ENCODE measurements at places on chromosomes 1 and 21. TPM values are rescaled to one million over a fixed set of nuclear protein-coding genes. Genes with fewer than 3 reads are reported as not detected.

The AGTRAP gene
- total RNA-seq = 74.0 TPM

The LIN28A gene
- not detected for total RNA-seq

The MSH4 gene
- total RNA-seq = not detected

The RCSD1 gene
- total RNA-seq = not detected

GRCh38 chr1:46315669-46316403 lies 12.3 kb downstream of the UQCRH start:
- no peak for DNase-seq

- DNase-seq = no peak
These were observed 46.6 kb downstream of the LYST start for GRCh38 chr1:235820061-235820460.

GRCh38 chr1:41673378-41673777 lies 188.9 kb upstream of the EDN2 start:
- DNase-seq = no peak

DNA sequence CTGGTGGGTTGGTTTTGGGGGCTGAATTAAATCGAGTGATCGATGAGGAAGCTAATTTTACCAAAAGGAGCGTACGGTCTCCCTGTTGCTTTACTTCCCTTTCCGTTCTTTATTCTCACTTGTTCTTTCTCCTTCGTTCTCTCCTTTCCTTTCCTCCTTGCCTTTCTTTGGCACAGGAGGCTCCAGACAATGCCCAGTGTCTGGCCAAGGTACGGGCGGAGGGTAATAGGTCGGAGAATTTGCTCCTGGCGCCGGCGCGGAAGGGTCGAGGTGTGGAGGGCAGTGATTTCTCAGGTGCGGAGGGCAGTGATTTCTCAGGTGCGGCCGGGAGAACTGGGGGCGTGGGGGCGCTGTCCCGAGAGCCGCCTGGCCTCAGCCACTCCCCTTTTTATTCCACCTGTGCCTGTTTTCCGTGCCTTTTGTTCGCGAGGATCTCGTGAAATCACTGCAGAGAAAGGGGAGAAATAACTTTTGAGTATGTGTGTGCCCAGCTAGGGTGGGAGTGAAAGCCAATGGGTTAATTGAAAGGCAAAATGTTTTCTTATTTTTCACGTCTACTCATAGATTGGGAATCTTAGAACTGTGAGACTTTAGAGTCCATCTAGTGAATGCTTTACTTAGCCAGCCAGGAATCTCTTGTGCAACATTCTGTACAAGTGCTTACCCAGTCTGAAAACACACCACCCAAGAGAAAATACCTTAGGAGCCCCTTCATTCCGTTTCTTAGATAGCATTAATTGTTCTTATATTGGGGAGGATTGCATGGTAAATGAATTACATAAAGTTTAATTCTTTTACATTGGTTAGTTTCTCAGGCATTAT lies 1.3 kb downstream of the FNBP1L start:
- no peak for DNase-seq

The DMBX1 gene
- total RNA-seq = 0.37 TPM

GRCh38 chr1:33347650-33347992 lies 26.7 kb upstream of the A3GALT2 start:
- DNase-seq = no peak

All from H4 (cell line).